ENCODE measurements at places on chromosomes 12 and 14.

DNA sequence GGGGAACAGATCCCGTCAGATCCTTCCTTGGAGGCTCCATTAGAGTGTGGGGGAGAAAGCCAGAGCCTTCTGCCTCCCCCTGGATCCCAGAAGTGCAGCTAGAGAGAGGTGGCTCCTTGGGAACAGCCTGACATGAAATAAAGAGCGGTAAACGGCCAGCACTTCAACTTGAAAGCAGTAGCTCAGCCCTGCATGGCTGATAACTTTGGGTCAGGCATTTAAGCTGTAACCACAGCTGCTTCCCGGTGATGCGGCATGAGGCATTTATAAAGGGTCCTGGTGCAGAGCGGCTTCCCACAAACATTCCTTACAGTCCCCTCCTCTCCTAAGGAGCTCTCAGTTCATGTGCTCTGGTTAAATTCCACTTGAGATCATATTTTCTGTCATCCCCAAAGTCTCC lies 960.3 kb downstream of the VRK1 start:
- DNase-seq = no peak

GRCh38 chr14:92719421-92719820 lies 29.0 kb downstream of the LGMN start:
- no peak for DNase-seq

DNA sequence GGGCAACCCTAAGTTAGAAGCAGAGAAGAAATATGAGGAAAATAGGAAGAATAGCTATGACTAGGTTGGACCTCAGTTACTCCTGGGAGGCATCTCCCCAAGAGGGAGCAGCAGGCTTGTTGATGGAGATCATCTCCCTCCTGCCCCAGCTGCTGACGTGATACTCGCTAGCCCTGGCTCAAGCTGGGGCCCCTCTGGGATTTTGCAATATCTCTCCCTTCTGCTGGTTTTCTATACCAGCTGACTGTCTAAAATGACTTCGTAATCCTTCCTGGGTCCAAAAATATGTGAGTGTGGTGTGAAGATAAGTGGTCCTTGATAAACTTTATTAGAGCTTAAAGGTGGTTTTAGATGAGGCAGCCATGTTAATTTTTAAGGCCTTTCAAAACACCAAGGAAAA lies 4.5 kb upstream of the HECTD4 start:
- DNase-seq = no peak

DNA sequence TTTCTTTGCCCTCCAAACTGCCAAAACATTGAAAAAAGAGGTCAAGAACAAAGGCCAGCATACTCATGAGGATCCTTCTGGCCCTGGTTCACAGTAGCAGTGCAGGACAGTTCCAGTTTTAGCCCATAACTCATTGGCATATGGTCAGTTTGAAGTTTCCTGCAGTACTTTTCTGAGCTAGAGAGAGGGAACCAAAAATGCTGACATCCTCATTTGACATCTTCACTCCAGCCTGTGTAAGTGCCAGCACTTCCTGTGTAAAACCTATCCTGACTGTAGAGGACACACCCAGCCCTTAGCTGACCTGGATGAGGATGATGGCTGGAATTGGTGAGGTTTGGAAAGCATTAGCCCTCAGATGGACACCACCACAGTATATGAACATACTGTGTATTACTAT lies 84.1 kb downstream of the FGD4 start:
- DNase-seq = no peak

DNA sequence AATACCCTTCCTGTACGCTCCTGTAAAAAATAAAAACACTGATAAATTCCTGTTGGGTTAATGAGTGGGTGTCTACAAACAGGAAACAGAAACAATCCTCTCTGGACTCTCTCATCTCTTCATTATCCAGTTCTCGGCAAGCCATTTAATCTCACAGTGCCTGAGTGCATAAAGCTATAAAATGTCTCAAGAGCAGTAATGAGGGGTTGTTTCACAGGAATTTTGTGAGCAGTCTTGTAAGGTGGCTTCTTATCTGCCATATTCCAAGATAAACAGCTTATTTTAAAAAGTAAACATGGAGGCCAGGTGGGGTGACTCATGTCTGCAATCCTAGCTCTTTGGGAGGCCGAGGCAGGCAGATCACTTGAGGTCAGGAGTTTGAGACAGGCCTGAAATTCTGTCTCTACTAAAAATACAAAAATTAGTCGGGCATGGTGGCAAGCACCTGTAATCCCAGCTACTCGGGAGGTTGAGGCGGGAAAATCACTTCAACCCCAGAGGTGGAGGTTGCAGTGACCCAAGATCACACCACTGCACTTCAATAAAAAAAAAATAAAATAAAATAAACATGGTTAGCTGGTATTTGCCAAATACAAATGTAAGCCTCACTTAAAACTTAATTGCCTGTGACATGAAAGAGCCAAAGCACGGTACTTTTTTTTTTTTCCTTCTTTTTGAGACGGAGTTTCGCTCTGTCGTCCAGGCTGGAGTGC lies 54.0 kb downstream of the CLIP1 start:
- no peak for DNase-seq

- no peak for DNase-seq
These were observed 44.3 kb downstream of the TEAD4 start for GRCh38 chr12:3003357-3003992.

DNA sequence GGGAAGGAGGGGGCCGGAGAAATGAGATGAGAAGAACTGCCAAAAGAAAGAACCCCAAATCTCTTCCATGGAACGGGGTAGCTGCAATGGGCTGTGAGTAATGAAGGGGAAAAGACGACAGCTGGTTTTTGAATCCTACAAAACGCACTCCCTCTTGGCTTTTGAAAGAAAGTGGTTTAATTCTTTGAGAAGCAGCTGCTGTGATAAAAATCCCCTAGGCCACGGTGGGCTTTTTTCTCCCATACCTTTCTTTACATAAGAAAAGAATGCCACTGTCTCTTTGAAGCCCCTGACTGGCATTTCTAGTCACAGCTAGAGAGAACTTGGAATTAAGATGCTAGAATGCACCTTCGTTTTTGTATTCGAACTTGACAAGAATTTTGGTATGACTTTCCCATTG lies 486.1 kb downstream of the GLT1D1 start:
- DNase-seq = no peak

GRCh38 chr12:81440001-81440400 lies 319.1 kb downstream of the PPFIA2 start:
- DNase-seq = no peak

- DNase-seq = no peak
These were observed 223.2 kb downstream of the RERGL start for GRCh38 chr12:17866802-17867201.
